ENCODE measurements at places on chromosomes 12 and 14. TPM values are rescaled to one million over a fixed set of nuclear protein-coding genes. Genes with fewer than 3 reads are reported as not detected.

The SSPN gene
- total RNA-seq: 4.7 TPM

The PWP1 gene
- 99.1 TPM for total RNA-seq

The CLEC2B gene
- 2.3 TPM for total RNA-seq

The SLC10A1 gene
- not detected for total RNA-seq

The DHRS4L2 gene
- total RNA-seq: 8.5 TPM

The WNT5B gene
- 28.5 TPM for total RNA-seq
